ENCODE measurements at places on chromosomes 12 and 14.
A peak's percentile ranks its signal among the peaks of the same experiment; 100 is the strongest.

DNA sequence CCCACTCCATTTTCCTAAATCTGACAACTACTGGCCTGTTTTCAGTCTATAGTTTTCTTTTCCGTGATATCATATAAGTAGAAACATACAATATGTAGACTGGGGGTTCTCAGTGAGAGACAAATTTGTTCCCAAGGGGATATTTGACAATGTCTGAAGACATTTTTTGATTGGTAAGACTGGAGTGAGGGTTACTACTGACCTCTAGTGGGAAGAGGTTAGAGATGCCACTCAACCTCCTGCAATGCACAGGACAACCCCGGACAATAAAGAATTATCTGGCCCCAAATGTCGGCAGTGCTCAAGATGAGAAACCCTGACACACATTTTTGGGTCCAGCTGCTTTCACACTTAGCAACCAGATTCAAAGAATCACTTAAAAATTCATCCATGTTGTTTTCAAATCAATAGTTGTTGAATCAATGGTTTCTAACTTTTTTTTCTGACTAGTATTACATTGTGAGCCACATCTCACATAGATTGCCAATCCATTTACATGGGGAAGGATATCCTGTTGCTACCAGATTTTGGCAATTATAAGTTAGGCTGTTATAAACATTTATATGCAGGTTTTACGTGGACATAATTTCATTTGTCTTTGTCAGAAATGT, 307.1 kb downstream of the RPL10L start:
- peak; percentile 55 for DNase-seq

DNA sequence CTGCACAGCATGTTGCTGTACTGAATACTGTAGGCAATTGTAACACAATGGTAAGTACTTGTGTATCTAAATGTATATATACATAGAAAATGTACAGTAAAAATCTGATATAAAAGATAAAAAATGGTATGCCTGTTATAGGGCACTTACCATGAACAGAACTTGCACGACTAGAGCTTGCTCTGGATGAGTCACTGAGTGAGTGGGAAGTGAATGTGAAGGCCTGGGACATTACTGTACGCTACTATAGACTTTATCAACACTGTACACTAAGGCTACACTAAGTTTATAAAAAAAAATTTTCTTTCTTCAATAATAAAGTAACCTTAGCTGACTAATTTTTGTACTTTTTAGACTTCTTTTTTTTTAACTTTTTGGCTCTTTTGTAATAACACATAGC, 24.2 kb upstream of the NEDD1 start:
- DNase-seq, result no peak

DNA sequence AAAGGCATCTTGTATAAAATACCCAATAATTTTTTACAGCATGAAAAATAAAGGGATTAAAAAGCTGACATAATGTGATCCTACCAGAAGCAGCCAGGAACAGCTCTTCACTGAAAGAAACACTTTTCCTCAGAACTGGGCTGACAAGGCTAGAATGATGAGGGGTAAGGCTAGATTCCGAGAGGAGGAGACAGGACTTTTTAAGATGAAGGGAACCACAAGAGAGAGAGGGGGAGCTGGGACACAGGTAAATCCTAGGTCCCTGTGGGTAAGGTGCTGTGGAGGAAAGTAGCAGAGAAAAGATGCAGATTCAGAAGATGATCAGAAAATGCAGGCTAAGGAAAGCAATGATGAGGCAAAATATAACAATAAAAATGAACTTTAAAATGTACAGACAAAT, 29.5 kb downstream of the C2CD5 start:
- no peak for DNase-seq

GRCh38 chr14:101117543-101117942, 214.0 kb upstream of the RTL1 start:
- DNase-seq, result no peak

DNA sequence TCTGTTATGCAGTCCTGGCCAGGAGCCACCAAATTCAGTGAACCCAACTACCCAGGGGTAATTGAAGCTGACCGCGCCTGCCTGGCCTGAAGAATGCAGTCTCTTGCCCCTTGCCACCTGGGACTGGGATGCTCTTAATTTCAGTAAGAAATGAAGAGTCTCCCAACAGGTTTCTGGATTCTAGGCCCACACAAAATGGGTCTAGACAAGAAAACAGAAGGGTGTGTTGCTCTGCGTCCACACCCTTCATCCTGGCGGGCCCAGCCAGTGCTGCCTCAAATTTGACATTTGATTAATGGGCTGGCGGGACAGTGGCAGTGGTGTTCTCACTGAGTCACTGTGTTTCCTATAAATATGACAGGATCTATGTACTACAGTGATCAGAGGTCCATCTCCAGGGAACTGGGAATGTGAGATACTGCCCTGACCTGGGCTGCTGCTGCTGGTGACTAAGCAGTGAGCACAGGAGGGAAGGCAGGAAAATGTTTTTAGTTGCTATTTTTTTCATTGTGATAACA, 6.5 kb downstream of the TMEM253 start:
- no peak for DNase-seq

GRCh38 chr14:60644666-60645065, 4.6 kb downstream of the SIX1 start:
- no peak for DNase-seq

DNA sequence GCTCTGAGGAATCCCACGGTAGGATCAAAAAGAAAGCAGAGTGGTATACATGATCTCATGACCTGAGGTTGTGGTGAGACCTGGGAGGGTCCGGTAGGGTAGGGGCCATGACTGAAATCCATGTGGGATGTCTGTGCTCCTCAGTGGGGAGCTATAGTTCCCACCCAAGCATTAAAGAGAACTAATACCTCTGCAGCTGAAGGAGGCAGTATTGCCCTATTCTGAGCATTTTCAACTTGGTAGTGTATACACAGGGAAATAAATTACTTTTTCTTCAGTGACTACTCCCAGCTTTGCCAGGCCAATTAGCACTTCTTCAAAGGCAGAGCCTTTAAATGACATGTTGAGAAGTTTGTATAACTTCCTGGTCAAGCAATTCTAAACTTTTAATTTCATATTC, 613.8 kb downstream of the KCNH5 start:
- DNase-seq, result no peak

Data from KBM-7 (cell line).